ENCODE measurements at places on chromosomes 16 and 17.

DNA sequence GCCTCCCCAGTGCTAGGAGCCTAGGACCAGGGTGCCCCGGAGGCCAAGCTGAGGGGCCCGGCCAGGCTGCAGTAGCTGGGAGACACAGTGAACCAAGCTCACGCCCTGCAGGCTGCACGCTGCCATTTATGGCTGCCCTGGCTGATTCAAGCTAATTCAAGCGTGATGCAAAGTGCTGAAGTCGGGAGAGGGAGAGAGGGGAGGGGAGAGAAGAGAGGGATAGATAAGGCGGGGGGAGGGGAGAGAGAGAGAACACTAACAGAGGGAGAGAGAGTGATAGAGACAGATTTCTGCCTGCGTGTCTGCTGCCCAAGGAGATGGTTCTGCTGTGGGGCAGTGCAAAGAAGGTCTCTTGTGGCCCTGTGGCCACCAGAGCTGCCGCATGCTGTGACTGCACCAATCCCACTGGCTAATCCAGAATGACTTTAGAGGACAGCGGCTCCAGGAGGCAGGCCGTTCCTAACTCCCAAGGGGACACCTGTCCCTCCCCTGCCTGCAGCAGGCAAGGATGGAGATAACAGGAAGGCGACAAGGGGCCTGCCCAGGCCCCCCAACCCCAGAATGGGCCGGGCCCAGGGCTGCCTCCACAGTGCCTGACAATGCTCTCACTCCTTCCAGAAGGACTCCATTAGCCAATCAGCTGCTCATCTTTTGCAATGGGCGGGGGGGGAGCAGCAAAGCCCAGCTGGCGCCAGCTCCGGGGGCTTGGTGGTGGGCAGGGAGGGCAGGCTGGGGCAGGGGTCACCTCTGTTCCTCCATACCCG is 12.9 kb downstream of the MXRA7 start:
- no peak for DNase-seq

DNA sequence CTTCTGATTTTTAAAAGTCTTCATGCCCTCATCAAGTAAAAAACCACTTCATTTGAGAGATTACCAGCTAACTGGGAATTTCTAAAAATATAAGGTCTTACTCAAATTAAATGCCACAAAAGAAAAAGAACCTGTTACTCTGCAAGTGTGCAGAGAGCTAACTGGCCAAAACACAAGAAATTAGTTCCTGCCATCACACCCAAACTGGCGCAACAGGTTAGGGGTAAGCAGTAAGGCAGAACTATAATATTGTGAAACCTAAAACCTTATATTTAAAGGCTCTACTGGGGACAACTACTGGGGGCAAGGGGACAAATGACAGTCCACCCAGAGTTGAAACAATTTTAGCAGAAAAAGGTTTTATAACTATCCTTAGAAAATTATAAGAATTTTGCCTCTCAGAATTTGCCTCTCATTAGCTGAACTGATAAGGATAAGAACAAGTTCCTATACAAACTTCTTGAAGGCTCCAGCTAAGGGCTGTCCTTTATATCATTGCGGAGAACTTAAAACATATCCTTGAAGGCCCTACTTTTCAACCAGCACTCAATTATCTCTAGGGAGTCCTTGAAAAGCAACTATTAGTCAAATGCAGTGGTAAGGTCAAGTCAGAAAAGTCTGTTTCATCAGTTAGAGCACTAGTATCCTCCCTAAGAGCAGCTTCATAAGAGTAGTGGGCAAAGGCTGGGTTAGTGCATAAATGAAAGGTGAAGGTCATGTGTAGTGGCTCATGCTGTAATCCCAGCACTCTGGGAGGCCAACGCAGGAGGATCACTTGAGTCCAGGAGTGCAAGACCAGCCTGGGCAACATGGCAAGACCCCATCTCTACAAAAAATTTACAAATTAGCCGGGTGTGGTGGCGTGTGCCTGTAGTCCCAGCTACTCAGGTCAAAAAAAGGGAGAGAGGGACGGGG is 31.5 kb downstream of the SMURF2 start:
- no peak for DNase-seq

GRCh38 chr17:73936908-73937627 is 266.4 kb upstream of the RPL38 start:
- DNase-seq, result no peak

- no peak for DNase-seq
These were observed 1.7 kb upstream of the CDH11 start for GRCh38 chr16:65123396-65124211.

- no peak for DNase-seq
These were observed 93.4 kb upstream of the TMEM132E start for GRCh38 chr17:34485999-34486398.

DNA sequence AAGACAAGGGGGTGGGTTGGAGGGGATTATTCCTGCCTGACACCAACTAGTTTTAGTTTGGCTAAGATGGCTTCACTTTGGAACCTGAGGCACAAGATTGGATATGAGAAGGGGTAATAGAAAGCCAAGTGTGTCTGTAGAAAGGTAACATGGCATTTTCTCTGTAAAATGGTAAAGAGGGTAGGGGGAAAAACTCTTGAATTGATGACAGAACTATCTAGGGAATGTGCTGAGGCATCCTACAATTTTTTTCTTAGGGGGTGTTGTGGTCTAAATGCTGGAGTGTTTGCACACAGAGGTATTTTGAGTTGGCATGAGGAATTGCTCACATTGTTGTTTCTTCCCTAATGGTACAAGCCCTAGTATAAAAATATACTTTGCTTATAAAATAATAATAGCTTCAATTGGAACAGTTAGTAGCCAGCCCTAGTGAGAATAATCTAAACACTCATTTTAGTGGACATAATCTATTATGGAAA is 25.8 kb downstream of the YPEL2 start:
- no peak for DNase-seq

GRCh38 chr17:68318103-68318991 is 27.1 kb downstream of the ARSG start:
- DNase-seq, result no peak

DNA sequence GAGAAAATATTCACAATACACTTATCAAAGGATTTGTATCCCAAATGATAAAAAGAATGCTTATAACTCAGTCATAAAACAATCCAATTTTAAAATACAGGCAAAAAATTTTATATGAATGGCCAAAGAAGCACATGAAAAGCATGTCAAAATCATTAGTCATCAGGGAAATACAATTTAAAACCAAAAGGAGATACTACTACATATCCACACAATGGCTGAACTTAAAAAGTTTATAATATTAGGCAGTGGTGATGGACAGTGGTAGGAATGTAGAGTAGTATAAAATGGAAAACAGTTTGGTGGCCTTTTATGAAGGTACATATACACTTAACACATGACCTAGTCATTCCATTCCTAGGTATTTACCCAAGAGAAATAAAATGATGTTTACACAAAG is 12.2 kb downstream of the CMC2 start:
- DNase-seq, result no peak

- DNase-seq, result no peak
These were observed 9.6 kb downstream of the MARVELD3 start for GRCh38 chr16:71635632-71636031.

GRCh38 chr16:57801809-57802340 is 416 bp downstream of the KIFC3 start:
- DNase-seq, result no peak

DNA sequence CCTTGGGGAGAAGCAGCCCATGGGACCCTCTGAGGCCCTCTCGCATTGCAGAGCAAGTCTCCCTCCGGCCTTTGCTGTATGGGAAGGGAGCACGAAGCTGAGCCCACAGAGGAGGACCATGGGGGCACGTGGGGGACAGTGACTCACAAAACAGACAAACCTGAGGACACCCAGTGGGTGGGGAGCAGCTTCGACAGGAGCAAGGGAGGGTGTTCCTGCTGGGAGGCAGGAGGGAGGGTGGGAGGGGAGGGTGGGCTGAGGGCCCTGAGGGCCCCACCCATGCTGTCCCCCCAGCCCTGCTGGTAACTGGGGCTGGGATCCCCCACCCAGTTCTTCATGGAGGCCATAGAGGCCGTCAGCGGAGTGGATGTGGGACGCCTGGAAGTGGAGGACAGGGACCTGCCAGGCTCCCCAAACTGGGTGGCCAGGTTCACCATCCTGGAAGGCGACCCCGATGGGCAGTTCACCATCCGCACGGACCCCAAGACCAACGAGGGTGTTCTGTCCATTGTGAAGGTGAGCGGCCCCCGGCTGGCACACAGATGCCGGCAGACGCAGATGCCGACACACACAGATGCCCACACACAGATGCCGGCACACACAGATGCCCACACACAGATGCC is 12.5 kb downstream of the SLC22A31 start:
- DNase-seq, result no peak

DNA sequence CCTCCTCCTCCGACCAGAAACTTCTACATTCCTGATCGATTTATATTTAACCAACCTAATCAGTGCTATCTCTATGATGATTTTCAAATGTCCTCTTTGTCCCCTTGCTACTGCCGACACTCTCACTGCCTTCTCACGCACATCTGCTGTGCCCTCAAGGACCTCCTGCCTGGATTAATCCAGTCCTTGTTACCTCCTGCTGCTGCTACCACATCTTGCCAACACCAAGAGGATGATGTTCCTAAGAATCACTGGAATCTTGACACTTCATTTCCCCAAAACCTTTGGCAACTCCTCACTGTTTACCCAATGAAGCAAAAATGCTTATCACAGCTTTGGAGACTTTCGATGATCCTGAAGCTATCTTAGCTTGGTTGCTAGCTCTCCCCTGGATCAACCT is 287.3 kb upstream of the AXIN2 start:
- DNase-seq, result no peak

DNA sequence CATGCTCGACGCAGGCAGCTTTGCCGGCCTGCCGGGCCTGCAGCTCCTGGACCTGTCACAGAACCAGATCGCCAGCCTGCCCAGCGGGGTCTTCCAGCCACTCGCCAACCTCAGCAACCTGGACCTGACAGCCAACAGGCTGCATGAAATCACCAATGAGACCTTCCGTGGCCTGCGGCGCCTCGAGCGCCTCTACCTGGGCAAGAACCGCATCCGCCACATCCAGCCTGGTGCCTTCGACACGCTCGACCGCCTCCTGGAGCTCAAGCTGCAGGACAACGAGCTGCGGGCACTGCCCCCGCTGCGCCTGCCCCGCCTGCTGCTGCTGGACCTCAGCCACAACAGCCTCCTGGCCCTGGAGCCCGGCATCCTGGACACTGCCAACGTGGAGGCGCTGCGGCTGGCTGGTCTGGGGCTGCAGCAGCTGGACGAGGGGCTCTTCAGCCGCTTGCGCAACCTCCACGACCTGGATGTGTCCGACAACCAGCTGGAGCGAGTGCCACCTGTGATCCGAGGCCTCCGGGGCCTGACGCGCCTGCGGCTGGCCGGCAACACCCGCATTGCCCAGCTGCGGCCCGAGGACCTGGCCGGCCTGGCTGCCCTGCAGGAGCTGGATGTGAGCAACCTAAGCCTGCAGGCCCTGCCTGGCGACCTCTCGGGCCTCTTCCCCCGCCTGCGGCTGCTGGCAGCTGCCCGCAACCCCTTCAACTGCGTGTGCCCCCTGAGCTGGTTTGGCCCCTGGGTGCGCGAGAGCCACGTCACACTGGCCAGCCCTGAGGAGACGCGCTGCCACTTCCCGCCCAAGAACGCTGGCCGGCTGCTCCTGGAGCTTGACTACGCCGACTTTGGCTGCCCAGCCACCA is 9.7 kb downstream of the VASN start:
- DNase-seq, result no peak

DNA sequence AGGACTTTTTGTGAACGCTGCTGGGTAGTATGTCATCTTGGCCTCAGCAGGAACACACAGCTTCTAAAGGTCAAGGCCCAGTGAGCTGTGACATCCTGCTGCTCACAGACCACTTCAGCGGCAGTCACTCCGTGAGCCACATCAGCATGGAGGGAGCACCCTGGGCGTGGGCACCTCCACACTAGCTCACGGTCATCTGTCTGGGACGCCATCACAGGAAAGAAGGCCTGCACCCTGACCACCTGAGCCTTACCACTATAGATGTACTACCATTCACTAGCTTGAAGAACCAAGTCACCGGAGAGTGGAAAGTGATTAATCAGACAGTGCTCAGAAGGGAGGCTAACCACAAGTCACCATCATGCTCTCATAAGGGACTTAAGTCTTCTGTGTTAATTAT is 3.3 kb downstream of the AXIN1 start:
- no peak for DNase-seq

- DNase-seq, result no peak
These were observed 2.9 kb upstream of the YPEL2 start for GRCh38 chr17:59328601-59329000.

DNA sequence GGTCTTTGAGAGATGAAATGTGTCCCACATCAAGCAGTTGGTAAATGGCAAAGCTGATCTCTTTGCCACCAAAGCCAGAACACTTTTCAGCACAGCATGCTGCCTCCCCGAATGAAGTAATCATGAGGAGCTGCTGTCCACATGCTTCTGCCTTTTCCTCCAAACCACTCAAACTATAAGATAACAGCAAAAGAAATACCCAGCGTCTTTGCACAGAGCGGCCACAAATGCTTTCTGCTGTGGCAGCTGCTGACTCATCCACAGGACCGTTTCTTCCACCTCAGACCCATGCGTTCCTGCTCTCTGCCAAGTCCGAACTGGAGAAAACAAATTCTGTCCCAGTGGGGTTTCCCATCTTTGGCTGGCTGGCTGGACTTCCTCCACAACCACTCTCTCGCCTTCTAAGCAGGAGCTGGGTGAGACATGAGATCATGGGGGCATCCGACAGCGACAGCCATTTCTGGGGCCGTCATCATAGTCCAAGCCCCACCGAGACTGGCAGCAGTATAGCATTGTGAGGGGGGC is 27.1 kb downstream of the TBC1D3B start:
- no peak for DNase-seq

DNA sequence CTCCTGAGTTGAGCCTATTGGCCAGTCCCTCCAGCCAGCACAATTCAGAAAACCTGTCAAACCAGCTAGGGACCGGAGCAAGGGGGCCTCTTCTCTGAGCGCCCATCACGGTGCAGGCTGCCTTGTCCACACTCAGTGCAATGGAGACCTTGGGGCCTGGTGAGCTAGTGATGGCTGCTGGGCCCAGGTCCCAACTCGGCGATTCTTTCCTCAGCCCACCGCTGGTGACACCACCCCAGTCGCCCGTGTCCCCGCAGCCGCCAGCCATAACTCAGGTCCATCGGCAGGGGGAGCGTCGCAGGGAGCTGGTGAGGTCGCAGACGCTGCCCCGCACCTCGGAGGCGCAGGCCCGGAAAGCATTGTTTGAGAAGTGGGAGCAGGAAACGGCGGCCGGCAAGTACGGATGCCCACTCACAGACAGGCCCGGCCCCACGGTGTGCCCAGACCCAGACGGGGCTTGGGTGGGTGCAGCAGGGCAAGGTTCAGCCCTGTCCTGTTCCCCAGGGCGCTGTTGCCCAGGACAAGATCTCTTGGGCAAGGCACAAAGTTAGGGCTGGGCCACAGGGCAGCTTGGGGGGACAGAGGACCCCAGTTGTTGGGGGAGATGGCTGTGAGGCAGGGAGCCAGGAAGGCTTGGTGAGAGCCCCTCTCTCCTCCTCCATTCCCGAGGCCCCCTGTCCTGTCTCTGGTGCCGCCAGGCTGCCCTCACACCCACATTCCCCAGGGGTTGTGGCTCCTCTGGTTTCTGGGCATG is 10.8 kb downstream of the SMTNL2 start:
- peak; percentile 32 for DNase-seq

- no peak for DNase-seq
These were observed 20.2 kb downstream of the METTL22 start for GRCh38 chr16:8641671-8642070.

GRCh38 chr16:79613009-79613408 is 12.5 kb upstream of the MAF start:
- DNase-seq, result no peak
